ENCODE measurements at places on chromosomes 12 and 14.

- no peak for DNase-seq
Measured at GRCh38 chr12:65596514-65597091, 227.7 kb upstream of the HMGA2 start.

DNA sequence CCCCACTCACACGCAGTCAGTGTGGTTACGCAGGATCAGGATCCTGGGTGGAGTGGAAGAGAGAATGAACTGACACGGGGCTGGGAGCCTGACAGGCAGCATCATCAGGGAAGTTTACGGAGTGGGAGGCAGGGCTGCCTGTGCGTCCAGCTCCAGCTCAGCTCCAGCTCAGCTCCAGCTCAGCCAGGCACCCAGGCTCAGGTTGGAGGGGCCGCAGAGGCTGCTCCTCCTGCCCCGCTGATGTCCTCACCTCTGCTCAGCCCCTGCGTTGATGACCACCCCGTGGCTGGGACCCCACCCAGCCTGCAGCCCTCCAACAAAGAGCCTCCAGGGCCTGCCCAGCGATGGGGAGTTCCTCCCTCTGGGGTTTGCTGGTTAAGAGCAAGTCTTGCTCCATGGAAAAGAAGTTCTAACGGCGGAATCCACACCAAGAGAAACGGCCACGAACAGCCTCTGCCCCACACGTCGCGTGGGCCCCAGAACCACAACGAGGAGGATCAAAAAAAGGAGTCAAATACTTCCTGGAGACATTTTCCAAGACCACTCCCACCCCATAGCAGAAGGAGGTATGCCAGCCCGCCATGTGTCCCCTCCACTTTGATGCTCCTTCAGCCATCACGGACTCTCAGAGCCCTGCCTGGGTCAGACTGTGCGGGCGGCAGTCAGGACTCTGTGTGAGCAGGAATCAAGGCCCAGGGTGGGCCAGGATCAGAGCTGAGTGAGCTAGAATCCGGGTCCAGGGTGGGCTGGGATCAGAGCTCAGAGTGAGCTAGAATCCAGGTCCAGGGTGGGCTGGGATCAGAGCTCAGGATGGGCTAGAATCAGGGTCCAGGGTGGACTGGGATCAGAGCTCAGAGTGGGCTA is 17.7 kb upstream of the C14orf180 start:
- no peak for DNase-seq

DNA sequence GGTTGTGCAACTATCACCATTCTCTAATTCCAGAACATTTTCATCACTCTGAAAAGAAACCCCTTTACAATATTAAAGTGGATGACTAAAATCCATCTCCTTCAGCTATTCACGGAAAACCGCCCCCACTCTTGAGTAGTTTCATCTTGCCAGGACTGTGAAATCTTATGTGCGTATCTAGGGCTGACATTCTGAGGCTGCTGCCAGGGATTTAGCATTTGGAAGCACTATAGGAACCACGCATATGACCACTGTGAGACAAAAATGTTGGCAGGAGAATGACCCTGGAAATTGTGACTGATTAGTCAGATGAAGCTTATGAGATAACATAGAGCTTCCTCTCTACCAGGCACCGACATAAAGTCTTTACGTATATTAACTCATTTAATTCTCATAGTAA is 305.2 kb upstream of the PDE3A start:
- no peak for DNase-seq

- no peak for DNase-seq
Measured at GRCh38 chr12:65263777-65264176, 14.7 kb upstream of the MSRB3 start.

GRCh38 chr12:102618197-102618877 is 138.0 kb upstream of the IGF1 start:
- DNase-seq = no peak

- no peak for DNase-seq
Measured at GRCh38 chr14:88902850-88903249, 78.4 kb downstream of the TTC8 start.

GRCh38 chr12:100672075-100672592 is 98.7 kb downstream of the GAS2L3 start:
- DNase-seq = no peak

DNA sequence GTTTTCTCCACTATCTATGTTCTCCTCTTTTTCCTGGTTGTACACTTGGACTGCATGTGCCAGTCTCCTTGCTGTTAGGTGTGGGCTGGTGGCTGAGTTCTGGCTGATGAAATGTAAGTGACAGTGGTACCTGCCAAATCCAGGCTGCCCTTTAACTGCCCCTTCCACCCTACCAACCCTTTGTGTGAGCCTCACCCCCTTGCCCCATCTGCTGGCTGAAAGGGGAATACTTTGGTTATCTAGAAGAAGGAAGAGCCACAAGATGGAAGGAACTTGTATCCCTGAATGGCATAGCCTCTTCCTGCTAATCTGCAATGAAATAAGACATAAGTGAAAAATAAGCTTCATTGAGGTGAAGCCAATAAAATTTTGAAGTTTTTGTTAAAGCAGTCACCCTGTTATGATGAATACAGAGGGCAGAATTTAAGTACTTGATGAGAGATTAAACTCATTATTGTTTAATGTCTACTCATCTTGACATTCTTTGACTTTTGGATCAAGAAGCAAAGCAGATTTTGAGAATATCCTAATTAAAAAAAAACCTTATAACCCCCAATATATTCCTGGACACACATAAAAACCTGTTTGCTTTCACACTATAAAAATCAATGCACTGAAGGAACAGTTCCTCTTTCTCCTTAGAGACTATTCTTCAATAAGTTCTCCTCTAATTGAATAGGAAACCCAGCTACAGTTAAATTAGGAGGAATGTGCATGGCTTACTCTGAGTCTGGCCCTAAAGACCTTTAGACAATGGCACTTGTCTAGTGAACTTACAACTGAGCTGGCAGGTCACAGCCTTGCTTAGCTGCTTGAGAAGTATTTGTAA is 262.6 kb upstream of the BTG1 start:
- no peak for DNase-seq

- DNase-seq = no peak
Measured at GRCh38 chr12:22593864-22594263, 31.1 kb upstream of the ETNK1 start.

DNA sequence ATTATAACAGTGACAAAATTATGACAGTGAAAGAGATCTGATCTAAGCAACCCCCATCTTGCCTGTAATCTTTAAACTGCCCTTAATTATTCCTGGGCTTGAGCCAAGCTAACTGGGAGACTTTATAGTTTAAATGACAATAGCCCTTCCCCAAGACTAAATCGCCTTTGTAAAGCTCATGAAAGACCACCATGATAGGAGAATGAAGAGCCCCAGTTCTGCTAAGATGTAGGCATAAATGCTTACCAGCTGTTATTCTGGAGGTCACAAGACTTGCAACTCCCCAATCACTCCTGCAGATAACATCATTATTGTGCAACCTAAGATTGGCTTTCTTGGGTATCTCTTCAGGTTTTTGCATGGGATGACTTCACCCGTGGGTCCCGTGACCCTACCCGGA is 599.7 kb downstream of the KCNH5 start:
- DNase-seq = no peak

DNA sequence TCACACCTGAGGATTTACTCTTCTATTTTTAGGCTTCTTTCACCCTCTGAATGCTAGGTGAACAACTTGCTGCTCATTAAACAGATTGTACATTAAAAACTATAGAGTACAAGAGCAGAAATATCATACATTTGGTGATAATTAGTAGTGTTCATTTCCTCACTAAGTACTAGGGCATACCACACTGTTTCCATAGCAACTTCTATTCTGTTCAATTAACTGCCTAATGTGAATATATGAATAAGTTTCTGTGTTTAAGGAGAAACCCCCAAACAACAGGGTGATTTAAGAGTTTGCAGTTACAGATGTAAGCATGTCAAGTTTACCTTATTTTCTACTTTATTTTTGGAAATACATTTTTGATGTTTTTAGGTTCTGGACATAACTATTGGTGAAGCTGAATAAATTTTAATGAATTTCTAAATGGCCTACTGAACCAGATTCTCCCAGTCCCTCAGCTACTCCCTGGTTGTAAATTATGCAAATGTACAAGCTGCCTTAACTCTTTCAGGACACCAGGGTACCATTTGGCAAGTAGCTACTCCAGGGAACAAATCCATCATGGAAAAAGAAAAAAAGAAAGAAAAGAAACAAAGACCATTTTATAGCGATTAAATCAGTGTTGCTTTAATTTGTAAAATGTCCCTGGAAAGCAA is 199.8 kb upstream of the NAV3 start:
- no peak for DNase-seq

GRCh38 chr12:3182426-3182825 is 105.2 kb downstream of the TSPAN9 start:
- DNase-seq = no peak

DNA sequence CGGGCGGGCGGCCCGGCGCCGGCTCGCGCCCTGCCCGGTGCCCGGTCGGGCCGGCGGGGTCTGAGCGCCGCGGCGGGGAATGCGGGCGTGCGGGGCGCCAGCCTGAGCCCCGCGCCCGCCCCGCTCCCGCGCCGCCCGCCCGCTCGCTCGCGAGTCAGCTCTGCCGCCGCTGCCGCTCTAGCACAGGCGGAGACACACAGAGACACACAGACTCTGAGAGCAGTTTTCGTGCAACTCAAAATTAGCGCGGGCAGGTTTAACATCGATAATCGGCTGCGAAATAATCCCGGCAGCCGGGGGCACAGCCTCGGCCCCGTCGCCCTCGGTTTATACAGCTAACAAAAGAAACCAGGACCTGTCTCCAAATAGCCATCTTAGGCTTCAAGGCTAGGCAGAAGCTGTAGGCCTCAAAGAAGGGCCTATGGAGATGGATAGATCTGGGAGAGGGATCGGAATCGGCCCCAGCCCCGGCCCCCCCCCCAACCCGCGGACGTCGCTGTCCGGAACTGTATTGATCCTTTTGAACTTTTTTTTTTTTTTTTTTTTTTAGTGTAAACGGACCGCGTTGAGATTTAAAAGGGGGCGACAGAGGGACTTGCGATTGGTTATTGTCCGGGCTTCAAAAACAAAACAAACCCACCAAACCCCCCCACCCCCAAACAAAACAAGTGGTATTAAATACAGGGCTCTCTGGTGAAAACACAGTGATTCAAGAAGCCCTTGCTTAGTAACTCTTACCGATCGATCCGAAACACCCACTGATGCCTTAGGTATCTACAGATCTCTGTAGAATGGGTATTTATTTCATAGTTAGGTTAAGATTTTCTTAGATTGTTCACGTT is 1.1 kb downstream of the ARID2 start:
- DNase-seq = no peak

DNA sequence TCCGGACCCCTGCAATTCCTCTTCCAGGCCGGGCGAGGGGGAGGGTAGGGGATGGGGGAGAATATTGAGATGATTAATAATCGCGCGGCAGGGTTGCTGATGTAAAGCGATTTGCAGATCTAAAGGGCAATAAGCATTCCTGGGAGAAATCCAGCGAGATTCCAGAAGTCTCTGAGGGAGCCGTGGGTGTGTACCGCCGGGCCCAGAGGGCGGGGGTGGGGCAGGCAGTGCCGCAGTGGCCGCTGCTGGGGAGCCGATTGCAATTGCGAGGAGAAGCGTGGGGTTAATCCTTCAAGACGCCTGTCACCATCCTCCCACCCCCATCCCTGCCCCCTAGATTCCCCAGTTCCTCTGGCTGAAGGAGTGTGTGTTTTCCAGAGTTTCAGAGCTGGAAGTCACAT is 16.4 kb downstream of the FOS start:
- no peak for DNase-seq

DNA sequence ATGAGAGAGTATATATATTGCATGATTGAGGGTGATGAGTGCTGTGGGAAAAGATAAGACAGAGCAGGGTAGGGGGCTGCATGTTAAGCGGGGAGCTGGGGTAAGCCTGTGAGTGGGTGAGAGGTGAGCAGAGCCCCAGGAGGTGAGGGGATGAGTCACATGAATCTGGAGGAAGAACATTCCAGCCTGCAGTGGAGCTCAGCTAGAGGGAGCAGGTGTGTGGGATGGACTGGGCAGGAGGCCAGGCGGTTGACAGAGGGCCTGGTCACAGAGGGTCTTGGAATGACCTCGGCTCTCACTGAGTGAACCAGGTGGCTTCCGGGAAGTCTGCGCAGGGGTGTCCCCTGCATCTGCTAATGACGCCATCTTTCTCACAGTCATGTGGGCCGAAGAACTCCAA is 44.4 kb downstream of the GIT2 start:
- no peak for DNase-seq

DNA sequence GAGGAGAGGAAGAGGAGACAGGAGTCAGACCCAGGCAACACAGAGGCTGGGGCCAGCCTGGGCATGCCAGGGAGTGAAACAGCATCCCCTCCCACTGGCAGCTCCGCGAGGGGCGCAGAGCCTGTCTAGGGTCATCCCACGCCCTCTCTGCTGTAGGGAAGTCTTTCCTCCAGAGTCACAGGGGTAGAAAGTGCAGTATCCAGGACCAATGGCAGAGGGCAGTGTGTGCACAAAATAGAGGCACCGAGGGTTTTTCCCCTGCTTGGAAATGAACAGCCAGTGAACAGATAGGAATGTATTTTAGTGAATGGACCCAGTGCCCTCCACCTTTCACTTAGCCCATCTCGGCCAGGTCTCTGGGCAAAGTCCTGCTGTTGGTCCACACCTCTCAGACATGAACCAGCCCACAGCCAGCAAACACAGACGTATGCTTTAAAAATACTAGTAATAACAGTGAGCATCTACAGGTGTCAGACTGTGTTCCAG is 9.4 kb upstream of the KRT74 start:
- DNase-seq = no peak

DNA sequence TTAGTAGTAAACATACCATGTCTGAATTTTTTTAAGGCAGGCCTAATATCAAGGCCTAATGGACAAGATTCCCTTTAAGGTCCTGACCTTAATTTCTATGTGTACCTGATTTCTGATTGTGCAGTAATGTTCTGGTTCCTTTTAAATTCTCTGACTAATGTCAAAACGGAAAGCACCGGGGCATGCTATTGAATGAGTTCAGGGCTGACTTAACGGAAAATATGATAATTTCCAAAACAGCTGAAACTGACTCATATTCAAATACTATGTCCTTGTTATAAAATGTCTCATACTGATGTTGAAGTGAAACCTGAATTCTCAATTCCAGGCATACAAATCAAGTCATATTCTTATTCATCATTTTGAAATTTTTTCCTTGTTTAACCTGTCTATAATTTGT is 6.7 kb downstream of the TAS2R43 start:
- DNase-seq = no peak
